ENCODE measurements at places on chromosomes 5 and 9.

GRCh38 chr9:20989923-20990341, 41.5 kb downstream of the HACD4 start:
- DNase-seq = no peak

DNA sequence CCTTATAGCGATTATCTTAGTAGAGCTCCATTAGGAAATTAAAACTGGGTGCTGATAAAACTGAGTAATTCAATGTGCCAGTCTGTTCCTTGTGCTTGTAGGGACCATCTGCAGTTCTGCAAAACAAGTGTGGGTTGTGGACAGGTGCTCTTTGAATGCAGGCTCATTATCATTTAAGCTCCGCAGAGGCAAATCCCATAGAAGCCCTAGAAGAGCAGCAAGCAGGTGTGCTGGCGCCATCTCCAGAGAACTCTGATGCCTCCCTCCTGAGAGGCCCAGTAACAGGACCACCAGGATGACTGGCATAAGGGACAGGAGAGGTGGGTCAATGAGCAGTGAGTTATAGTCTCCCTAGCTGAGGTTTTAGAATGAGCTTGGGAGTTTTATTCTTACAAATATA, 1342.4 kb upstream of the DMAC1 start:
- no peak for DNase-seq

DNA sequence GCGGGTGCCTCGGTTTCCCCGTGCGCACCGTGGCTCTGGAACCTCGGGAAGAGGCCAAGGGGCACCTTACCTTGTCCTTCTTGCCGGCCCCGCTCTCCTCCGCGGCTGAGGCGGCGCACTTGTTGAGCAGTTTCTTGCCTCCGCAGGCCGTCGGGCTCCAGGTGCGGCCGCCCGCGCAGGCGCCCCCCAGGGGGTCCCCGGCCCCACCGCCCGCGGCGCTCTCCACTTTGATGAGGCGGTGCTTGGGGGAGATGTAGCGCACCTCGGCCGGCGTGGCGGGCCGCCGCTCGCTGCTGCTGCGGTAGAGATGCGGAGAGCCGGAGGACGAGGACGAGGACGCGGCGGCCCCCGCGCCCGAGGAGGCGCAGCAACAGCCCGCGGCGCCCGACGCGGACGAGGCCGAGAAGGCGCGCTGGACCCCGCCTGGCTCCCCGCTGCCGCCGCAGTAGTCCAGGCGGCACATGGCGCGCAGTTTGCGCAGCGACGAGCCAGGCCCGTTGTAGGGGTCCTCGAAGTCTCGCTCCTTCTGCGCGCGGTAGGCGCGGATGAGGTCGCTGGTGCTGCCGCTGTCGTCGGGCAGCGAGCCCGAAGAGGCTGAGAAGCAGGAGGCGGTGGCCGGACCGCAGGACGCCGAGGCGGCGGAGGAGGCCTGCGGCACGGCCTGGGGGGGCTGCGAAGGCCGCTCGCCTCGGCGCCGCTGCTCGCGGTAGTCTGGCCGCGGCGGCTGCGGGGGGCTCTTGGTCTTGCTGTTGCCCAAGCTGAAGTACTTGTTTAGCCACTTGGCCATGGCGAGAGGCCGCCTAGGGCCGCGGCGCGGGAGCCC, 957 bp downstream of the SHB start:
- no peak for DNase-seq

GRCh38 chr9:3874449-3875360, 348.9 kb upstream of the RFX3 start:
- no peak for DNase-seq

DNA sequence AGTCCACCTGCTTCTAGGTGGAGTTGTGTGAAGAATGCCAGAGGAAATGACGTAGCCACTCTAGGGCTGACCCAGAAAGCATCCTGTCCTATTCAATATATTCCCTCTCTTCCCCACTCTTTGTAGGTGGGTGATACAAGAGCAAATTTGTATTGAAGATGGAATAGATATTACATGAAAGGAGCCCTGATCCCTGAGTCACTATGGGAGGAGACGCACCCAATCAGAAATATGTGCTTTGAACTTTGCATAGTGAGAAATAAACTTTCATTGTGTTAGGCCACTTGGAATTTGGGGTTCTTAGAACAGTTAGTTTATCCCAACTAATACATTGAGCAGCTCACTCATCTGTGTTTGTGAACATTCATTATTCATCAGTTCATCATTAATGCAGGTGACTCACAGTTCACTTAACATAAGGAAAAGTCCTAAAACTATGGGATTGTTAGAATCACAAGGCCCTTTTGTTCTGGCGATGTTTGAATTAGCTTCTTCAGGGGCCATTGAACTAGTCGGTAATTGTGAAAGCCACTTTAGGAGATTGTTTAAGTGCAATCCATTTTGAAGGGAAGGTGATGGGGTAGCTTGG, 26.9 kb upstream of the NTRK2 start:
- DNase-seq = no peak

GRCh38 chr5:1820926-1821325, 19.7 kb downstream of the NDUFS6 start:
- no peak for DNase-seq

- no peak for DNase-seq
These were observed 1854.6 kb upstream of the WWC1 start for GRCh38 chr5:166436872-166437271.

- DNase-seq = no peak
These were observed 166.4 kb downstream of the TLE1 start for GRCh38 chr9:81522716-81523551.

All from activated CD4-positive, alpha-beta T cell treated with anti-CD3 and anti-CD28 coated beads, Interleukin-2, amount 50 U/mL, for 24 hours (primary cell).